Thyroid gland (tissue), 4 donors: ENCODE measurements at places on chromosomes 13 and 19. TPM values are rescaled to one million over a fixed set of nuclear protein-coding genes. Genes with fewer than 3 reads are reported as not detected.

DNA sequence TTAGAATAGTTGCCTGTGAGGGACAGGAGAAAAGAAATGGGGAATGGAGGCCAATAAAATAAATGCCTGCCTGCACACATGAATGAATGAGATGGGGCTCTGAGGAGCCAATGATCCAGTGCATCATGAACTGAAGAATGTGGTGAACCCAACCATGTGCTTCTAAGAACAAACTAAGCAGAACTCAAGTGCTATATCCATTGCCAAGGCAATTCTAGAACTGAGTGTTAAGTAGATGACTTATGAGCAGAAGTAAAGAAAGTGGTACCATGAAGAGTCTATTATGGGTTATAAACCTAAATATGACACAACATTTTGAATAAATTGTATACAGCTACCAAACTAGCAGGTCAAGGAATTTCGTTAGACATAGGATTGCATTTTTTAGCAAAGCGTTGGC, 186.1 kb downstream of the KATNAL1 start:
- DNase-seq = no peak

The FBXL12 gene
- 16.7 TPM for total RNA-seq

The GTF3A gene
- total RNA-seq = 145 TPM

The NOTCH3 gene
- 10.9 TPM for total RNA-seq

The KLF1 gene
- not detected for total RNA-seq

The GAPDHS gene
- total RNA-seq = not detected
